Urinary bladder (tissue), 4 donors: ENCODE measurements at places on chromosomes 3 and 15. TPM values are rescaled to one million over a fixed set of nuclear protein-coding genes. Genes with fewer than 3 reads are reported as not detected.

The SCG3 gene
- total RNA-seq: 1.9 TPM

- no peak for DNase-seq
These were observed 88.3 kb upstream of the PRR23C start for GRCh38 chr3:139132976-139133375.

GRCh38 chr3:67808906-67809305 lies 154.5 kb upstream of the SUCLG2 start:
- no peak for DNase-seq

- DNase-seq: no peak
These were observed 232.1 kb downstream of the NECTIN3 start for GRCh38 chr3:111303760-111304159.

The IDH3A gene
- total RNA-seq: 24.8 TPM

The ARHGAP31 gene
- total RNA-seq: 16.1 TPM

- DNase-seq: no peak
These were observed 5.1 kb downstream of the EPHB3 start for GRCh38 chr3:184566441-184567414.

GRCh38 chr3:116815831-116816588 lies 106.4 kb downstream of the TUSC7 start:
- peak; percentile 84 for DNase-seq

The SCG5 gene
- 14.9 TPM for total RNA-seq

GRCh38 chr15:75739791-75740190 lies 27.1 kb upstream of the CSPG4 start:
- no peak for DNase-seq

- no peak for DNase-seq
These were observed 454.9 kb downstream of the IL5RA start for GRCh38 chr3:2655229-2655701.

The SNURF gene
- total RNA-seq: 51.9 TPM

DNA sequence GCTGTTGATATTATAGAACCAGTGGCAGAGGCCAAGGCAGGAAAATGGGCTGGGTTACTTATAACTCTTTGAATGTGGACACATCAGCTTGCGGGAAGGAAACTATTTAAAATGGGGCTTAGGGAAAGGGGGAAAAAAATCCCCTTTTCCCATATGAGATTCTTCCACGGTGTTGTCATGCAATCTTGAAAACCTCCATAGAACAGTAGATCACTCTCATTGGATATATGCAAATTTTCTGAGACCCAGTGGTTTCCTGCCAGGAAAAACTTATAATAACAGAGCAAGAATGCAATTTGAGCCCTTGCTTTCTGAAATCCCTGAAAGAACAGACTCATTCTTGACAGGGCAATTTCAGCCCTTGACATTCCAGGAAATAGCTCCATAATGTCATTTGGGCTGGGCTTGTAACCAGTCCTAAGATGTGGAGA lies 31.1 kb downstream of the TMEM212 start:
- DNase-seq: peak; percentile 55

- no peak for DNase-seq
These were observed 909 bp upstream of the GPD1L start for GRCh38 chr3:32105291-32106131.

The SLC12A1 gene
- not detected for total RNA-seq

GRCh38 chr3:49869525-49870126 lies at the start of gene CAMKV:
TSS of gene CAMKV (minus strand) at chr3:49869906. CDS start at chr3:49862388, 7,518 bp downstream.
- no peak for DNase-seq

DNA sequence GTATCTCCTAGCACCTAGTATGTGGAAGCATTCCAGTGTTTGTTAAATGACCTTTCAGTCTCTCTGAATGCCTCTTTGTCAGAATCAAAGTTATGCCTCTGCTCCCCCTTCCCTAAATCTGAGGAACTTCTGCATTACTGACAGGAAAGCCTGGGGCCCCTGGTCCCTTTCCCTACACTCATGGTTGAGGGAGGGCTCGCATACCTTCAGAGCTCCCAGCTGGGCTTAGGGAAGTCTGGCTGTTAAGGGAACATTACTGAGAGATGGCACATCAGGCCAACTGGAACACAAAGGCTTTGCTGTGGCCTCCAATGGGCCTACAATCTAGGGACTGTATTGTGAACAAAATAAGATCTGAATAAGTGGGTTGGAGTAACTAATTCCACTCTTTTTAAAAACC lies 10.3 kb downstream of the PKM start:
- DNase-seq: no peak

DNA sequence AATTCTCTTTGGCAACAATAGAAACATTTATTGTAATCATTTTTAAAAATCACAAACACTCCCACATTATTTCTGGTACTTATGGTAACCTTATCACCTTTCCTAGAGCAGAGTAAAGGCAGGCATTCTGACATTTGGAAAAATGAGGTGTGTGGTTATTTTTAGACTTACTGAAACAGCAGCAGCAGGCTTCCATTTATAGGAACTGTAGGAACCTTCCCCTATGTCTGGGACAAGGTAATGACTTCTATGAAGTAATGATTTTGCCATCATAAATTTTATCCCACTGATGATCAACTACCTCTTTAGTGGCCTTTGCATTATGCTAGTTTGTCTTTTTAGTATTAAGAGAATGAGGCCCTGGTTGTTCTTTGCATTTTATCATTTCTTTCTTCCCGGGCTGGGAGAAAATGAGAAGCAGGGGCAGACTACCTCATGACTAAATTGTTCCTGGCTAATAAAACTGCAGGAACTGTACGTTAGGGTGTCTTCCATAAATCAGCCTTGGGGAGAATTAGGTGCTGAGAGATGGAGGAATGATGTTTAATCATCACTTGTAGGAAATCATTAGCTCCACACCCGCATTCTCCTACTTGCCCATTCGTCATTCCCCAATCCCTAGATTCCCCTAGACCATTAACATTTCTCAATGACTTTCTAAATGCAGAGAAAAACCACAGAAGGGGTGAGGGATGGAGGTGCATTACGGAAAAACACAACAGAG lies 680.3 kb downstream of the AGBL1 start:
- no peak for DNase-seq

GRCh38 chr3:144622845-144623244 lies 651.2 kb downstream of the DIPK2A start:
- DNase-seq: no peak

- no peak for DNase-seq
These were observed 50.6 kb downstream of the WDR76 start for GRCh38 chr15:43877371-43877770.

- DNase-seq: peak; percentile 51
These were observed 14.4 kb downstream of the POLR2M start for GRCh38 chr15:57720867-57721266.

DNA sequence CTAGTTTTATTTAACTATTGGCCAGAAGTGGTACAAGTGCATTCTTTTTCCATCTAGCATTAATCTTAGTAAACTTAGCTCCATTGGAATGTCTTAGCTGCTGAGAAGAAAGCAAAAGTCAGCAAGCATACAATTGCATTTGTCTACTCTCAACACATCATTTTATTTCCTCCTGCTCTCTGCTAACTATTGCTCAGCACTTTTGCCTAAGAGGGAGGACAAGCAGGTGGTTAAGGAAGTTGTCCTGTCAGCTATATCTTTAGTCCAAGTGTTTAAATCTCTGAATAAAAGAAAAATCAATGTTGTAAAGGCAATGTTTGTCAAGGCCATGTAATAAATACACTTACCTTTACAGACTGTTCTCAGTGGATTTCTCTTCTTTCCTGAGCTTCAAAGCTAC lies 51.0 kb downstream of the FHIT start:
- DNase-seq: no peak

The EOMES gene
- total RNA-seq: 0.74 TPM

GRCh38 chr3:99659951-99660350 lies 21.6 kb downstream of the COL8A1 start:
- DNase-seq: no peak

GRCh38 chr15:71154607-71155200 lies 39.4 kb downstream of the THSD4 start:
- no peak for DNase-seq

GRCh38 chr3:159813822-159814531 lies 174.7 kb upstream of the IL12A start:
- DNase-seq: no peak

The SEMA3F gene
- 10.8 TPM for total RNA-seq

The UBE2E2 gene
- 120 TPM for total RNA-seq

The DUOXA2 gene
- 0.42 TPM for total RNA-seq

GRCh38 chr3:135226057-135226456 lies 431.0 kb downstream of the EPHB1 start:
- no peak for DNase-seq

- DNase-seq: no peak
These were observed 75.5 kb downstream of the EBLN2 start for GRCh38 chr3:73136941-73137340.

GRCh38 chr3:57793737-57794187 lies 37.7 kb downstream of the SLMAP start:
- no peak for DNase-seq

GRCh38 chr15:41482110-41482877 lies 11.4 kb upstream of the ITPKA start:
- no peak for DNase-seq

The RYR3 gene
- 10.5 TPM for total RNA-seq

GRCh38 chr3:118468801-118469200 lies 565.8 kb downstream of the IGSF11 start:
- DNase-seq: no peak

The HOMER2 gene
- 8.9 TPM for total RNA-seq
